Calu3 (cell line): ENCODE measurements at places on chromosomes 6 and 20.

DNA sequence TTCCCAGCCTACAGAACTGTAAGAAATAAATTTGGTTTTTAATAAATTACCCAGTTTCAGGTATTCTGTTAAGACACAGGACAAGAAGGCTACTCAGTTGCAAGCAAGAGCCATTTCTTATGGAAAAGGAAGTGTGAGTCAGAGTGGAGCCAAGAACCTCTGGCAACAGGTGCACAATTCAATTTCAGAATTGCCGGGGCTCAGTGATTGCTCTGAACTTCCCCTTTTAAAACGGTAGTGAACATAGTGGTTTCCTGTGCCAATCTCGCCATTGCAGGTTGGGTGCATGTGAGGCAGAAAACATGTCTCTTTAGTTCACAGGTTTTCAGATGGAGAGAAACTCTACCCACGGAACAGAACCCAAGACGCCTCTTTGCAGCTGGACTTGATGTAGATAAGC is 16.4 kb downstream of the PIGT start:
- DNase-seq, result no peak

DNA sequence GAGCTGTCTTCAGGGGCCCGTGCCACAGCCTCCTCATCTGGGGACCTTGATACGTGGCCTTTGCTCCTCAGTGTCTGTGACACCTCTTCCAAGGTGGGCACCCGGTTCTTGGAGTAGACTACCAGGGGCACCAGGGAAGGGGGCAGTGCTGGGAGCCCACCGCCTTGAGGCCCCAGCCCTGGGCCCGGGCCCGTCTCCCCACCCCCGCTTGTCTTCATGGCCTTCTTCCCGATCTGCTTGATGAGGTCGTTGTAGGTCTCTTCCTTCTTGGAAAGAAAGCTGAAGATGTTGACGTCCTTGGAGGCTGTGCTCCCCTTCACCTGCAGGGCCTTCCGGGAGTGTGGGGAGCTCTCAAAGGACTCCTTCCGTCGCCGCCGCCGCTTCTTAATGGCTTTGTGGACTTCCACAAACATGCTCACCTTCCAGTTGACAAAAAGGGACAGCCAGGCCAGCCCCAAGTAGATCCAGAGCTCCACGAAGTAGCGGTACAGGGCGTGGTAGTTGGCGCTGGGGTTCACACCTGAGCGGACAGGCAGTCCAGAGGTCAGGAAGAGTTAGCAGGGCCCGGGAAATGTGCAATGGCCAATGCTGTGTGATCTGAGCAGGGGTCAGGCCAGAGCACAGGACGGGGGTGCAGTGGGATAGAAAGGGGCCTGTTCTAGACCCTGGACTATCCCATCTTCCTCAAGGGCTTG is 37.9 kb downstream of the KCNK5 start:
- DNase-seq, result no peak

GRCh38 chr6:168925671-168926070 is 328.0 kb downstream of the THBS2 start:
- DNase-seq, result no peak

DNA sequence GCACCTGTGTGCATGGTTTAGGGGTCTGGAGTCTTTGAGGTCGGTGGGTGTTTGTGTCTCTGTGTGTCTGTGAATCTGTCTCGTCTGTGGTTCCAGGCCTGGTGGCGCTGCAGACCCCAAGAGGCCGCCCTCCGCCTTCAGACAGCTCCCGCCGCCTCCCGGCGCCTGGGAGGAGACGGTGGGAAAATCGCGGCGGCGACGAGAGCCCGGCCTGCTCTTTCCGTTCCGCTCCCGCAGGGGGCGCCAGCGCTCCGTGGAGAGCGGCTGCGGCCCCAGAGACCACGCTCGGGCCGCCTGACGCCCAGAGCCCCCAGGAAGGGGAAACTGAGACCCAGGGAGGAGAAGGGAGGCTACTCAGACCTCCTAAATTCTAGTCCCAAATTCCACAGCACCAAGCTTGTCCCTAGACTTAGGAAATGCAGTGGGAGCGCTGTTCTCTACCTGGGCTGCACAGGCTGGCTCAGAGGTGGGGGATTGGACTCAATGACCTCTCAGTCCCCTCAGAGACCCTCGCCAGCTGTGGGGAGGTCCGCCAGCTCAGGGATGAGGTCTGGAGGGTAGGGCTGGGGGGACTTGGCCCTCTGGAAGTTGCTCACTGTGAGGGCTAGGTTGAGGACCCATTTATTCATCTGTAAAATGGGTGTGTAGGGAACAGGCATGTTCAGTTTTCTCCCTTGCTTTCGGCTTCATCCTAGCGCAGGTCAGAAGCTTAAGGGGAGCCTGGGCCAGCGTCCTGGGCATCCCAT is 36.9 kb upstream of the BLCAP start:
- DNase-seq, result peak; percentile 84

DNA sequence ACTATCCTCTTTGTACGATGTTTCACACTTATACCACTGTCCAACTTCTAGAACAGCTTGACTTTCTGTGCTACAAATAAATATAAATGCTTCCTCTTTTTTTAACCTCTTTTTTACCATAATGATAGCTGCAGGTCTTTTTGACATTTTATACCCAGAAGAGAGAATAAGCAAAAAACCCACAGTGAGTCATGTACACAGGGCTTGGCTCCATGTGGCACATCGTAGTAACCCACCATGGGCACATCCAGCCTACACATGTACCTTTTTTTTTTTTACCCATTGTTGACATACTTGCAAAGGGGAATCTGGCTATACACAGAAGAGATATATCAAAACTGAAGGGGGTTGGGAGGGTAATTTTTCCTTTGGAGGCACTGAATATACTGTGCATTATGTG is 59.5 kb upstream of the RSPO3 start:
- no peak for DNase-seq
